ENCODE measurements at places on chromosomes 1 and 21.

GRCh38 chr1:151668090-151668489 is 48.5 kb downstream of the CELF3 start:
- DNase-seq: no peak

- DNase-seq: no peak
Measured at GRCh38 chr1:168957818-168958217, 148.7 kb upstream of the ATP1B1 start.

DNA sequence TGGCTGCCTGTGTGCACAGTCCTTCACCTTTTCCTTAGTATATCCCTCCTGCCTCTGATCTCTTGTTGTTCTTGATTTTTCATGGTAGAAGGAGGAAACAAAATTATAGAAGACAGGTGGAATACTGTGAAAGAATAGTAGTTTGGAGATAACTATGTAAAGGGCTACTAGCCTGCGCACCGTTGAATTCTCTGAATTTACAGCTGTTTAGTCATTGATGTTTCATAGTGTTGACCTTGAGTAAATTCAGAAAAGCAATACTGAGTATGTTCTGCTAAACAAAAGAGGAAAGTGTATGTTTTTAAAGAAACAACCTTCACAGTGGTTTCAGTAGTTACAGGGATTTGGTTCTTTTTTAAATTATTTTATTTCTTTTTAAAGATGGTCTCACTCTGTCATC is 18.1 kb downstream of the CAMTA1 start:
- no peak for DNase-seq

- no peak for DNase-seq
Measured at GRCh38 chr1:68448365-68448764, 1.4 kb downstream of the RPE65 start.

All from activated CD8-positive, alpha-beta T cell treated with anti-CD3 and anti-CD28 coated beads, Interleukin-2, amount 10 ng/mL, durations not matched to agents 7 days and 5 days (primary cell).